ENCODE measurements at places on chromosomes 2 and 18. TPM values are rescaled to one million over a fixed set of nuclear protein-coding genes. Genes with fewer than 3 reads are reported as not detected.

The NETO1 gene
- not detected for total RNA-seq

The C2orf92 gene
- 0.26 TPM for total RNA-seq

The DSG4 gene
- not detected for total RNA-seq

The HOXD4 gene
- 0.38 TPM for total RNA-seq

The LRRC30 gene
- total RNA-seq: not detected

The ZNF521 gene
- not detected for total RNA-seq

The EFR3B gene
- total RNA-seq: 10.0 TPM

The CPLX4 gene
- total RNA-seq: not detected

The C1D gene
- 27.6 TPM for total RNA-seq

The CFAP53 gene
- 0.29 TPM for total RNA-seq

The MRO gene
- 0.05 TPM for total RNA-seq

The TCF23 gene
- total RNA-seq: not detected

The SNRNP27 gene
- total RNA-seq: 69.3 TPM

The METTL4 gene
- 6.7 TPM for total RNA-seq

The SH3RF3 gene
- 0.61 TPM for total RNA-seq

The FARSB gene
- total RNA-seq: 44.4 TPM

The C1QL2 gene
- total RNA-seq: 0.86 TPM

The AKAIN1 gene
- not detected for total RNA-seq
